Suprapubic skin (tissue), 4 donors: ENCODE measurements at places on chromosomes 2 and 18.
A peak's percentile ranks its signal among the peaks of the same experiment; 100 is the strongest.

- DNase-seq, result no peak
Observed at GRCh38 chr18:11871501-11871900, 20.3 kb downstream of the CHMP1B start.

DNA sequence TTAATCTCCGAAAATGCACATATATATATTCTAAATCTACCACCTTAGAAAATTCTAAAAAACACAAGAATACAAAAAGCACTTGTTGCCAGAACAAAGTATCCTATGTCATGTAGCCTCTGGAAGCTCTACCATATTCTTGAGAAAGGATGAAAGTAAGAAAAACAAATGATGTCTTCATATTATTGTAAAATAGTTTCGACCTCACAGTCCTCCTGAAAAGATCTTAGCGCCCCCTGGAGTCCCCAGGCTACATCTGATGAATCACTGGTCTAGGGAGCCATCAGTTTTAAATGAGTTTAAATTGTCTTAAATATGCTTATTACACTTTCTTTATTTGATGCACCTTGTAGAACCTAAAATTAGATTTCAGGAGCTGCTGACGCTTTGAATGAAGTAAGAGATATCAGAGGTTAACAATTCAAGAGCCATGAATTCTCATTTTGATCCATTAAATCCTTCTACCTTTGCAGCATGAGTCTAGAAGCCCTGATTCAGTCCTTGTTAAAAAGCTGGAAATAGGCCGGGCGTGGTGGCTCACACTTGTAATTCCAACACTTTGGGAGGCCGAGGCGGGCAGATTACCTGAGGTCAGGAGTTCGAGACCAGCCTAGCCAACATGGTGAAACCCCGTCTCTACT is 138.8 kb downstream of the MCFD2 start:
- DNase-seq, result no peak

DNA sequence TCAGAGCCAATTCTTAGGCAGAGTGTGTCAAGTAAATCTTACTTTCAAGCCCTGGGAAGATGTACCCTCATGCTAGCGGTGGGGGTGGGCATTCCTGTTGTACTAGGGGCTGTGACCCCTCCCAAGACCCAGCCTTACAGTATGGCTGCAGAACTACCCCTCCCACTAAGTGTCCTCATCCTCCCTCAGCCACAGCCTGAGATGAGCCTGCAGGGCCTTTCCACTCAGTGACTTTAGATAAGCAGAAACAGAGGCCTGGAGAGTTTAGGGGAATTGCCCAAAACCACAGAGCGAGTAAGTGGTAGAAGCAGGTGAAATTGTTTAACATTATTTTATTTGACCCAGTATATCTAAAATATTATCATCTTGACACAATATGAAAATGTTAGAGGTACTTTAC is 36.6 kb downstream of the TTC32 start:
- no peak for DNase-seq

GRCh38 chr2:155377266-155377680 is 678.8 kb downstream of the KCNJ3 start:
- no peak for DNase-seq

- no peak for DNase-seq
Observed at GRCh38 chr18:11541179-11541578, 68.2 kb upstream of the SLC35G4 start.

DNA sequence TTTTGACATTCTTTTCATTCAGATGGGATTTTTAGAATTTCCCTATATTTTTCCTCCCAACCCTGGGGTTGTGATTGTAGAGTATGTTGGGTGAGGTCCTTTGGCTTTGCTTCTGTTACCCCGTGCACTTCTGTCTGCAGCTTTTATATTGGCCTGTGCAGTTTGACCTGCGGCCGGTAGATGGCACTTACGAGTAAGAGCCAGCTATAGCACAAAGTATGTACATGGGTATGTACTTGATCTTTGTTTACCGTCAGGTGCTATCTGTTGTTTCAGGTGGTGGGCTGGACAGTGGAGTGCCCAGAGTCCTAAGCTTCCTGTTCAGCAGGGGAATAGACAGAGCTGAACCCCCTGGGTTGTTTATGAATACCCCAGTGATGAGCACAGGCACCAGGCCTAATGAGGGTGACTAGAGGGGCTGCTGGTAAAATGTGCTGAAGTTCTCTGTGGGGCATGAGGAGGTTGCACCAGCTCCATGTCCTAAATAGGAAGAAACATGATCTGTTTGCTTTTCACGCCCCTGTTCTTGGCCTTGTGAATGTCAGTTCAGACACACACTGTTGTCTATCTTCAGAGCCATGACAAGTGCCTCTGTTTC is 58.9 kb upstream of the THUMPD2 start:
- no peak for DNase-seq

DNA sequence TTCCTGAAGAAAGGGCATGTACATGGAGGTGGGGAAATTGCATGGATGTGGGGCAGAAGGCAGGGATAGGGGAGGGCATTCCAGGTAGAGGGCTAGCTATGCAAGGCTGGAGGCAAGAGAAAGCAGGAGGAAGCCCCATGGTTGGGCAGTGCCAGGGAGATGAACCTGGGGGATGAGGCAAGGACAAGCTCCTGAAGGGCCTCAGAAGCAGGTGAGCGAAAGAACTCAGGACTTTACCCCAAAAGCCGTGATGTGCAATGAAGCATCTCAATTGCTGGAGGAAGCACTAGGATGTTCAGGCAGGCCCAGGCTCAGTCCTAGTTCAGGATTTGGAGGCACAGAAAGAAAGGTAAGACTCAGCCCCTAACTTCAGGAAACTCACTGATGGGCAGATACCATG is 117.0 kb upstream of the EPAS1 start:
- DNase-seq, result no peak

GRCh38 chr2:199606193-199606780 is 148.5 kb upstream of the SATB2 start:
- no peak for DNase-seq

DNA sequence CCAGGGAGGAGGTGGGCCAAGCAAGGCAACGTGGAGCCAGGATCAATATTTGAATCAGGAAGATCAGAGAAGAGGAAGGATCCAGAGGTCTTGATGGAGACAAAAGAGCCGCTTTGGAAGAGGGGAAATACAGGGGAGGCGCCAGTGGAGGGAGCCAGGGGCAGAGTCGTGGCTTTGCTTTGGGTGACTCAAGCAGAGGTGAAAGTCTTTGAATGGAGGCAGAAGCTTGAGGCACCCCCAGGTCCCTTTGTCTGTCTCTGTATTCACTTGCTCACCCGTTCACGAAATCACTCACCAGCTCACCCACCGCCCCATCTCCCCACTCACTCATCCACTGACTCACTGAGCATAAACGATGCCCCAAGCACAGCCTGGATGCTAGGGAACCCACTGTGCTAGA is 134.1 kb downstream of the ACOXL start:
- peak; percentile 28 for DNase-seq

GRCh38 chr18:40902436-40902835 is 1052.6 kb upstream of the PIK3C3 start:
- DNase-seq, result no peak

- no peak for DNase-seq
Observed at GRCh38 chr18:77557046-77557587, 307.5 kb downstream of the GALR1 start.

GRCh38 chr2:234858790-234859329 is 93.0 kb upstream of the SH3BP4 start:
- no peak for DNase-seq

- DNase-seq, result no peak
Observed at GRCh38 chr2:26932974-26933373, 37.5 kb upstream of the MAPRE3 start.

DNA sequence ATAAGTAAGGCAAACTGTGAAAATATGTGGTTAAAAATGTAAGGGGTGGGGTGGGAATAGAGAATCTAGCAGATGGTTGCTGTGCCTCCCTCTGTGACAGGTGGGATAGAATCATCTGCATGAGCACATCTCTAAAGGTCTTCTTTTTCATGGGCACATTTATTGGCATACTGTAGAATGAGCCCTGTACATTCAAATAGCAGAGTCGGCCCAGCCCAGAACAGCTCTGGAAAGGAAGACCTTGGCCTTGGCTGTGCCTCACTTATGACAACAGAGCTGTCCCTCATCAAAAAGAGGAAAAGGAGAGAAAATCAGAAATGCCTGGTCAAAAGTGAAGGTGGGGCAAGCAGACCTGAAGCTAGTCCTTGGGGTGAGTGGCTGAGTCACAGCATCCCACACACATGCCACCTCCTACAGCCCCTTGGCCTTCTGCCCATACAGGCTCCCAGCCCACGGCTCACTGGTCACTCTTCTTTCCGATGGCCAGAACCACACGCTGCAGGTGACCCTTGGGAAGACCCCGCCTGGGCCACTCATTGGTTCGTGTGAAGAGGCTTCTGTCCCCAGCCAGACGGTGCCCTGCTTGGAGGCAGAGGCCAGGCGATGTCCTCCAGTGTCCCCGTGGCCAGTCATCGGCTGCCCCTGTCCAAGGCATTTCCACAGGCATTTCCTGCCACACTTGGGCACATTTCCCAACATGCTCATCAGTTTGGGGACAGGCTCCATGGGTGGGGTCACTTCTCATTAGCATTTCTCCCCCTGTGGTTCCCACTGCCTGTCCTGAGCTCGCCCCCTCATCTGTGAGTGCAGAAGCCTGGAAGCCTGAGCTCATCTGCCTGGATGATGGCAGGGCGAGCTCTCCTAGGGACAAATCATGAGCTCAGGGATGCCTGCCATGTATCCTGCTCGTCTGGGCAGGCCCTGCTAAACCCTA is 113.6 kb downstream of the MCFD2 start:
- no peak for DNase-seq

- no peak for DNase-seq
Observed at GRCh38 chr2:25301453-25302352, 40.0 kb downstream of the DNMT3A start.

DNA sequence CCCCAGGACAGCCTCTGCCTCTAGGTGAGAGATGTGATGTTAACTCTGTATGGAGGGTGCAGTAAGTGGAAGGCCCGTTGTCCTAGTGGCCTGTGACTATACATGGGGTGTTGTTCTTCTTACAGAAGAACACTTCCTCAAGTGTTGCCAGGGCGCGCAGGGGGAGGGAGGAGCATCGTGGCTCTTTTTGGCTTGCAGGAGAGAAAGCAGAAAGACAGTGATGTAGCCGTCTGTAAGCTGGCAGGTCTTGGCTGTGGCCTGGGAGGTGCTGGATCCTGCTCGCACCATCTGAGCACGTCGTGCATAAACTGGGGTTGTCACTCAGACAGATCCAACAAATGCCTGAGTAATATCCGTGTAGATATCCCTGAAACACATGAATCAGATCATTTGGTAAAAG is 44.3 kb downstream of the ZNF236 start:
- DNase-seq, result no peak

DNA sequence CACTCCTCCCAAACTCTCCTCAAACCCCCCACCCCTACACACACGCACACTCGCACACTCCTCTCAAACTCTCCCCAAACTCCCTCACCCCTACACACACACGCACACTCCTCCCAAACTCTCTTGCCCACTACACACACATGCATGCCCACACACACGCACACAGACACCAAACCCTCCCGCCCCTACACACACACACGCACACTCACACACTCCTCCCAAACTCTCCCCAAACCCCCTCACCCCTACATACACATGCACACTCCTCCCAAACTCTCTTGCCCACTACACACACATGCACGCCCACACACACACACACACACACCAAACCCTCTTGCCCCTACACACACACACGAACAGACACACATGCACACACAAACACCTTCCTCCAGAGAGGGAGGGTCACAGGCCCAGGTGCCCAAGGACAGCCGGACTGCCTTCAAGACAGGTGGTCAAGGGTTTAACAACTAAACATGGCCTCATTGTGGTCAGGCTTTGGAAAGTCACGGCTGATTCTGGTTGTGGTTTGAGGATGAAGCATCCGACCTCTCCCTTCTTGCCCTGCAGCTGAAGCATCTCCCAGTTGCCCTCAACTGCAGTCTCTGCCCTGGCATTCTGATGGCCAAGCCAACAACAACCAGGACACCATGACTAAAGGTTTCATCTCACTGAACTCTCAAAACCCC is 72.3 kb upstream of the SNTG2 start:
- peak; percentile 48 for DNase-seq

- no peak for DNase-seq
Observed at GRCh38 chr2:234672498-234673150, 175.7 kb upstream of the ARL4C start.

GRCh38 chr2:132697556-132698205 is 27.7 kb upstream of the LYPD1 start:
- DNase-seq, result no peak

GRCh38 chr2:70994009-70994698 is 519 bp downstream of the TEX261 start:
- no peak for DNase-seq

GRCh38 chr2:133591164-133591563 is 22.9 kb upstream of the NCKAP5 start:
- no peak for DNase-seq

DNA sequence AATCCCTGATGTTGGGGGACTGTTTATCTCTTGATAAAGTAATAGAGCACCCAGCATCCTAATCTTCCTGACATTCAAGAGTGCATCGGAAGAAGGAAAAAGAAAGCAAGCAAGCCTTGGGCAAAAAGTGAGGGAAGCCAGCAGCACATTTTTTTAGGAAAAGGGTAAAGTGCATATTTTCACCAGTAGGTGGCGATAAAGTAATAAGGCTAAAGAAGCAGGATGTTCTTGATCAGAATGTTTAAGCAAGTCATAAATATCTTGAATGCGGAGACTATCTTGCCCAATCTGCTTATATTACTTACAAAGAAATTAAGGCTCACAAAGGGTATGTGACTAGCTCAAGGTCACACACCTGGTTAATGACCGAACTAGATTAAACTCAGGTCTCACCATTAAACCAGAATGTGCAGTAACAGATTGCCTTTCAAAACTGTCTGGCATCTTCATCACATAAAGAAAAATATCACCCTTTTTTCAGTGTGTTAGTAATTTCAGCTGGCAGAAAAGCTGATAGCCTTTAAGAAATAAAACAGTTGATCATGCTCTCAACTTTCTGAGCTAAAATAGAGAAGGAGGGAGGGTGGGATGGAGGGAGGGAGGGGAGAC is 83.8 kb downstream of the VIT start:
- no peak for DNase-seq

DNA sequence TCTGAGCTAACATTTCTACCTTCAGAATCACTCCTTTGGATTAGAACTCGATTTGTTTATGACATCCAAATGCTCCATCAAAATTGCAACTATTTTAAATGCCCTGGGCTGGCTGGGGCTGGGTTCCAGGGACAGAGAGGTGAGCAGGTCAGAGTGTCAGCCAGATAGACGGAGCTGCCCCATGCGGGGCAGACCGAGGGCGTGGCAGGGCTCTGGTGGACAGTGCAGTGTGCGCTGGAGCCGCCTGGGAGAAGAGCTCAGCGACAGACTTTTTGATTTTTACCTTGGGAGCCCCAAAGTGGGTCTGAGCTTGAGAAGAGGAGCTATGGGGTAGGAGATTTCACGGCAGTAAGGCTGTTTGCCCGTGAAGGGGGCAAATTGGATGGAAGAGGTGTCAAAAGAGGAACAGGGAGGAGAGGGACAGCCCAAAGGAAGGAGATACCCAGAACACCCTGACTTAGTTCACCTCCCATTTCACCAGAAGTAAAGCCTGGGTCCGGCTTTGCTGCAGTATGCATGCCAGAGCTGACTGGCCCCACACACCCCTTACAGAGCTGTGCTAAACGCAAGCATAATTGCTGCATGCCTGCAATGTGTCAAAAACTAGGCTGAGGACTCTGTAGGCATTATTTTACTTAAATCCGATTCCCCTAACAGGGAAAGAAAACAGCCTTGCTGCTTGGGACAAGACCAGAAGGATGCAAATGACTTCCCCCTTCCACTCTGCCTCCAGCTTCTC is 33.7 kb downstream of the EN1 start:
- peak; percentile 75 for DNase-seq
